Cardiac septum (tissue), 1 donor: ENCODE measurements at places on chromosomes 6 and 20.

DNA sequence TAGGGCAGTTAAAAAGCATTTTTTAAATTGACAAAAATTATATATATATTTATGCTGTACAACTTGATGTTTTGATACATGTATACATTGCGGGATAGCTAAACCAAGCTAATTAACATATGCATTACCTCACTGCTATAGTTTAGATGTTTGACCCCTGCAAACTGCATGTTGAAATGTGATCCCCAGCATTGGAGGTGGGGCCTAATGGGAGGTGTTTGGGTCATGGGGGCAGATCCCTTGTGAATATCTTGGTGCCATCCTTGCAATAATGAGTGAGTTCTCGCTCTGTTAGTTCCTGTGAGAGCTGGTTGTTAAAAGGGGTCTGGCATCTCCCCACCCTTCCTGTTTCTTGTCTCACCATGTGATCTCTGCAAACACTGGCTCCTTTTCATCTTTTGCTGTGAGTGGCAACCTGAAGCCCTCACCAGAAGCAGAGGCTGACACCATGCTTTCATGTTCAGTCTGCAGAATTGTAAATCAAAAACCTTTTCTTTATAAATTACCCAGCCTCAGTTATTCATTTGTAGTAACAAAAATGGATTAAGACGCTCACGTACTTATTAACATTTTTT, 111.8 kb downstream of the MCHR2 start:
- DNase-seq: no peak

GRCh38 chr6:16228709-16229665, 9.4 kb upstream of the GMPR start:
- no peak for DNase-seq

DNA sequence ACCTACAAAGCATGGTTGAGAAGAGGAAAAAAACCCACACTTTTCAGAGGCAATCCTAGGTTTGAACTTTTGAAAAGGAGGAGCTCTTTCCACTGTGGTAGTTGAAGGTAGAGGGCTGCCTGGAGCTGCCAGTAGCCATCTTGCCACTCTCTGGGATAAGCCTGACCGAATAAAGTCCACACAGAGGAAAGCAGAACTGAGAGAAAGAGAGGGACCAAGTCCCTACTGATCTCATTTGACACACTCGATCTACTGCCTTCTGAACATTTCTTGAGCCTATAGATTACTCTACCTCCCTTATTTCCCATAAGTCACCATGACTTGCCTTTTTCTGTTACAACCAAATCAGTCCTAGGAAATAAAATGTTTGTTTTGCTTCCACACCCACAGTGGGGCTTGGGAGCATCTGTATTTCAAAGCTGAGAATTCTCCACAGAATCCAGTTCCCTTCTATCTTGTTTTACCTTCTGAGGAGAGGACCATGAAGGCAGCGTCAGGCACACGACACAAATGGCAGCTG, 147.0 kb upstream of the PTPRK start:
- no peak for DNase-seq

GRCh38 chr20:7908905-7909304, 31.4 kb downstream of the HAO1 start:
- no peak for DNase-seq

DNA sequence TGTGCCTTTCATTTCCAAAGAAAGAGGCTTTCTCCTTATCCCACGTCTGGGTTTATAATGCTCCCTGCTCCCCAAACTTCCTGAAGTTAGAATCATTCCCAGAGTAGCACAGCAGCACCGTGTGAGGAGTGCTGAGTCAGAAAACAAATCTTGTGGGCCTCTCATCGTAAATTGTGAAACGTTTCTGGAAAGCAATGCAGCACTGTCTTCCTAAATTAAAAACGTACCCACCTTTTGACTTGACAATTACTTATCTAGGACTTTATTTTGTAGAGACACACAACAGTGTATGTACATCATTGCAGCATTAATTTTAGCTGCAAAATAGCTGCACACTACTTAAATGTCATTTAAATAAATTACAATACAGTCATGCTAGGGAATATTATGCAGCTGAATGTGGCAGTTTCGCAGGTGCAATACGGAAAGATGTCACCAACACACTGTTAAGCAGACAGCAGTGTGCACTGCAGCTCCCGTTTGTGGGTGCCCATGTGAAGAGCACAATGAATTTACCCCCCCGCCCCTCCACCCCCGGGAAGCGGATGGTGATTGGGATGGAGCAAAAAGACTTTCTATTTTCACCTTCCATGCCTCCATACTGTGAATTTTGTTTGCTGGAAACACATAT, 30.8 kb downstream of the RRBP1 start:
- peak; percentile 50 for DNase-seq

GRCh38 chr20:57600320-57601210, 19.7 kb downstream of the ZBP1 start:
- no peak for DNase-seq

- no peak for DNase-seq
Measured at GRCh38 chr6:3811191-3811590, 38.0 kb upstream of the FAM50B start.

DNA sequence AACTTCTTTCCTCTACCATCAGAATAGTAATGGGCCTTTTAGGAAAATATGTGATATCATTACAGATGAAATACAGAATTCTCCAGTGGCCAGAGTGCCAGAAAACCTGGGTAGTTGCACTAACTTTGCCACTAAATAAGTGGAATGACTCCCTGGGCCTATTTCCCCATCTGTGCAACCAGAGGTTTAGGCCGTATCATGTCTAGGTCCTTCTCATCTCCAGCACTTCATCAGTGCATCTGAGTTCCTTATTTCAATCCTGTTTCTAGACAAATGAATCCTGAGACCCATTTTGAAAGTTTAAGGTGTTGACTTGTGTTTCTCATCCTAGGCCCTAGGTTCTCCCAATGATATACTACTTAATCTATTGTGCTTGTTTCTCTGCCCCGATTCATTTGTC, 236.2 kb downstream of the CD83 start:
- no peak for DNase-seq

GRCh38 chr6:138559143-138559542, 59.8 kb upstream of the NHSL1 start:
- no peak for DNase-seq

DNA sequence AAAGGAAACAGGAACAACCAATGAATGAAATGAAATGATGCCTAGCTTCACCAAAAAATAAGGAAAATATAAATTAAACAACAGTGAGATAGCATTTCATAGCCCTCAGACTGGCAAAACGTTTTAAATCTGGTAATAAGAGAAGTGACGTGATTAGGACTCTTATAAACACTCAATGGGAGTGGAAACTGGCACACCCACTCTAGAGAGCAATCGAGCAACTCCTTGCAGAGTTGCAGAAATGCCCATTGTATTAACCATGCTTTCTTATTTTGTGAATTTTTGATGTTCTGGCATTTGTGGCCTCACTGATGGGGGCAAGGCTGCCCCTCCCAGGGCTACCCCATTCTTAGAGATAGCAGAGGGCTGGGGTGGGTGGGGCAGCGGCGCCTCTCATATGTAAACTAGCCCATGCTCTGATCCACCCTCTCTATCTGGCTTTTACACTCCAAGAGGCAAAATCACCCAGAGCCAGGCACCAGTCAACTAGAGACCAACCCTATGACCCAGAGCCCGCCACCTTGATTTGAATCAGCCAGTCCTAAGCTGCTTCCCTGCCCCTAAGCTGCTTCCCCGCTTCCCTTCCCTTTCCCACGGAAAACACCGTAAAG, 6.4 kb upstream of the PNPLA1 start:
- no peak for DNase-seq

GRCh38 chr20:8095648-8096572, 36.2 kb upstream of the PLCB1 start:
- DNase-seq: no peak

- DNase-seq: no peak
Measured at GRCh38 chr6:166411271-166411670, 28.5 kb upstream of the MPC1 start.

DNA sequence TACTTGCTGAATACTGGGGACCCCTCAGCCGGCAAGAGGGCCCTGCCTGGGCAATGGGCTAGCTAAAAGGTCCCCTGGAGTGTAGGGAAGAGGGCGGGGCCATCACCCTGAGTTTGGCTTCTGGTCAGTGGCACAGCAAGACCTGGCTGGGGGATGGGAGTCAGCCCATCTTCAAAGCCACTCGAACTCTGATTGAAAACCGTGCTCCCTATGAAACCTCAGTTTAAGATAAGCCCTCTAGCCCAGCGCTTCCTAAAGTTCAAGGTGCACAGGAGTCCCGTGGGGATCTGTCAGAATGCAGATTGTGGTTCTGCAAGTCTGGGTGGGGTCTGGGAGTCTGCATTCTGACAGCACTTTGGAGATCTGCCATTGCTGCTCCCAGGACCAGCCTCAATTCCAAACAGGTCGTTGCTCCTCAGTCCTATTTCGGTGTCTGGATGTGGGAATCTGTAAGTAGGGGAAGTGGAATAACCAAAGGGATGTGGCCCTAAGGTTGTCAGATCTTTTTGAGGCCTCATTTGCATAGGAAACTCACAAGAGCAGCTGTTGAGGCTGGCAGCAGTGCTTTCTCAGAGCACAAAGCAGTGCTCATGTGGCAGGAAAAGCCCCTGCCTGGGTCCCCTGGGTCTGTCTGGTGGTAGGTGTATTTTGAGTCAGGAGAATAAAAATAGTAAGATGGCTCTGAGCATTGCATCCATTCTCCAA, 85.3 kb upstream of the SCP2D1 start:
- no peak for DNase-seq

DNA sequence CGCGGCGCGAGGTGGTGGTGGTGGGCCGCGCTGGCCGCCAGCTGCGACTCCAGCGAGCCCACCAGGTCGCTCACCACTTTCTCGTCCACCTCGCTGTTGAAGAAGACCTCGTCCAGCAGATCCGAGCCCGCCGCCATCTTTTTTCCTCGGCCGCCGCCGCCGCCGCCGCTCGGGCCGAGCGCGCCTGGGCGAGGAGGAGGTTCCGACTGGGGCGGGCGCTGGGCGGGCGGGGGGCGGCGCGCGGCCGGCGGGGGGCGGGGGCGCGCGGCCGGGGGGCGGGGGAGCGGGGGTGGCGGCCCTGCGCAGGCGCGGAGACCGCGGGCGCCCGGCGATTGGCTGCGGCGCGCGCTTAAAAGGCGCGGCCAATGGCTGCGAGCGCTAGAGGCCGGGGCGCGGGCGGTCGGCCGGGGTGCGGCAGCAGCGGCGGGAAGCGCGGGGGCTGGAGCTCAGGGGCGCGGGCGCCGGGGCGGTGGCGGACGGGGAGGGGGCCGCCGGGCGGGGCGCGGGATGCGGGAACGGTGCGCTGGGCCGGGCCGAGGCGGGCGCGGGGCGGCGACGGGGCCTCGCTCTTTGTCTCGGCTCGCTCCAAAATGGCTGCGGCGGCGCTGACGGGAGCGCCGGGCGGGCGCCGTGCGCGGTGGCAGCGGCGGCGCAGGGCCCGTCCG, at the start of gene TAF4:
Gene TAF4, minus strand, starts transcription at position 208 of the 665 bp plus-strand sequence. Its CDS starts 71 bp downstream, at position 137.
- peak; percentile 90 for DNase-seq

DNA sequence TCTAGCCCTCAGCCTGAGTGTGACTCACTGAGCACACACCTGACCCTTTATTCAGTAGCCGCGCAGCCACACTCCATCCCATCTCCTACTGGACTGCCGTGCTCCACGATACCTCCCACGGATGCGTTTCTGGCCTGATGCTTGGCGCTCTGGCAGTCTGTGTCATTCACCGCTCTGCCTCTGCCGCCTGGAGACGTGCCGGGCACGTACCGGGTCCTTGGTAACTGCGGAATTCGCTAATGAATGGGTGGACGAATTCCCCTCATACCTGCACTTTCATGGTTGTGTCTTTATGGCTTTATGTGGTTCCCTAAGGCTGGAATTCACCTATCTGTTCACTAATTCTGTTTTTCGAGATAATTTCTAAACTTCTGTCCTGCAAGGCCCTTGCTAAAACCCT, 405.7 kb downstream of the QKI start:
- DNase-seq: no peak

- DNase-seq: no peak
Measured at GRCh38 chr6:36772397-36772796, 66.8 kb downstream of the CPNE5 start.

DNA sequence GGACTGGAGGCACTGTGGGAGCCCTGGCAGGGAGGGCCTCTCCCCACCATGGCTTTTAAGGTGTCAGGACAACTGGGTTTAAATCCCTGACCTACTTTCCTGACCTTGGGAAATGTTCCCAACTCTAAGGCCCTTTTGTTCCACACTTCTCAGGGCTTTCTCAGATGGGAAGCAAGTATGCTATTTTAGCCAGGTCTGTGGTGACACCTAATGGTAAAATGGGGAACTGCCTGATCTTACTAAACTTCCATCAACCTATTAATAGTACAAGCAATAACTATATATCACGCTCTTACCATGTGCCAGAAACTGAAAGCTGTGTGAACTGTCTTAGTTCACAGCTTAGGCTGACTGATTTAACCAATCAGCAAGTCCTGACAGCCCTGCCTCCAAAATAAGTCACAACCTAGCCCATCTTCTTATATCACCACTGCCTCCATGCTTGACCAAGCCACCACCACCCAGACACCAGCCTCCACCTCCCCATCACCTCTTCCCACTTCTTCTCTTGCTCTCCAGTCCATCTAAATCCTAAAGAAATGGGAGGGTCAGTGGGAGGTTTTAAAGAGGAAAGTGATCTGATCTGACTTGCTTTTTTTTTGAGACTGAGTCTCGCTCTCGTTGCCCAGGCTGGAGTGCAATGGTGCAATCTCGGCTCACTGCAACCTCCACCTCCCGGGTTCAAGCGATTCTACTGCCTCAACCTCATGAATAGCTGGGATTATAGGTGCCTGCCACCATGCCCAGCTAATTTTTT, 6.9 kb upstream of the BLCAP start:
- DNase-seq: no peak

DNA sequence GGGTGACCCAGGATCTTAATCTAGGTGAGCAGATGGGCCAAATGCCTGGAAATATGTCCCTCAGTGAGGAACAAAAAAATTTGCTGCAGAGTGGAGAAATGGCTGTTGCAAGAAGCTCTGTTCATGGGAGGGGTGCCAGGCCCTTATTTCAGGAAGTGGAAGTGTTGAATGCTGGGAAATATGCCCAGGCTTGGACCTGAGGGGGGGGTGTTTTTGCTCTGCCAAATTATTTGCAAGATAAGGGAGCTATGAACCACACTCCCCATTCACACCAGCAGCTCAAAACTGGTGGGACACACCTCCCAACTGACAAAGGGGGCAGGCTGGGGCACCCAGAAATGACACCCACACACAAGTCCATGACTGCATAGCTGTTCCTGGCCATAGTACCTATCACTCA, 8.7 kb downstream of the CST4 start:
- DNase-seq: peak; percentile 54
